Stimulated activated CD4-positive, alpha-beta T cell treated with anti-CD3 and anti-CD28 coated beads, Interleukin-4, amount 100 ng/mL, for 4 hours (primary cell): ENCODE measurements at places on chromosomes 13 and 19.

DNA sequence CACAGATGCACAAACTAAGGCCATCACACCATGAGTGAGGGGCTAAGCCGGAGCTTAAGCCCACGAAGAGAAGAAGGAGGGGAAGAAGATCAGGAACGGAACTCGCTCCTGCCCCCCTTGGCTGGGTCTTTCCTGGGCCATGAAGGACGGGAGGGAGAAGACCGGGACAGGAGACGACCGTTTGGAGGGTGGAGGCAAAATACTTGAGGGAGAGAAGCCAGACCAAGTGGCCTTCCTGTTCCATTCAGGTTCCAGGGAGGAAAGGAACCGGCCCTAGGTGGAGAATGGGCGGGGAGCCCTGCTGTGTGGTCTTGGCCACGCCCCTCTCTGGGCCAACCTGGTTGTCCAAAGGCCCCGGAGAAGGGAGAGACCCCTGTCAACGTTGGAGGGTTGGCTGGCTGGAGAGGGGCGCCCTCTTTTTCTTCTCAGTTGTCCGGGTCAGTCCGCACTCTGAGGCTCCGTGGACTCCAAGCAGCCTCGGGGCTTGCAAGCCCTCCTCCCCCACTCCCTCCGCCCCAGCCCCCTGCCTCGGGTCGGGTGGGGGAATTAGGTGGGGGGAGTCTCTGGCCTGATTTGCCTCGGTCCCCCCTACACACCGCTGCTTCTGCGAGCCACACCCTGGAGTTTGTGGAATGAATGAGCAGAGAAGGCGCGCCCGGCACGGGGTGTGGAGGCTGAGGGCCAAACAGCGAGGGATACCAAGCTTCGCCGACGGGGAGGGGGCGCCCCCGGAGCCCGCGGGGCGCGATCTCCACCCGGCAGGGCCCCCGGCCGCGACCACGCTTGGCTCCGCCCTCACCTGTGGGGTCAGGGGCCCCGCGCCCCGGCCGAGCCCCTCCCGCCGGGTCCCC lies 757 bp downstream of the FBN3 start:
- DNase-seq = no peak

DNA sequence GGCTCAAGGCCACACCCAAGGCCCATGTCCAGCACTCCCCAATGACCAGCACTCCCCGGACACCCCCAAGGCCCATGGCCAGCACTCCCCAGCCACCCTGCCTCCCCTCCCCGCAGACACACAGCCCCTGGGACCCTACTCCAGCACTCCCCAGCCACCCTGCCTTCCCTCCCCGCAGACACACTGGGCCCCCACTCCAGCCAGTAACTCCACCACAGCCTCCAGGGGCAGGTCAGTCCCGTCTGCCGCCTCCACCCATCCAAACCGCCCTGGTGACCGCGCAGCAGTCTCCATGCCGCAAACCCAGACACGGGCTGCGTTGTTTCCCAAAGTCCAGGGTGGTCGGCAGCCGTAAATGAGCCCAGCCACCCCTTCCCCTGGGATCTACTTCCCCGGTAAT lies 70.7 kb downstream of the SPACA7 start:
- DNase-seq = no peak

- DNase-seq = no peak
These were observed 57.7 kb downstream of the POLR1D start for GRCh38 chr13:27679396-27679795.

DNA sequence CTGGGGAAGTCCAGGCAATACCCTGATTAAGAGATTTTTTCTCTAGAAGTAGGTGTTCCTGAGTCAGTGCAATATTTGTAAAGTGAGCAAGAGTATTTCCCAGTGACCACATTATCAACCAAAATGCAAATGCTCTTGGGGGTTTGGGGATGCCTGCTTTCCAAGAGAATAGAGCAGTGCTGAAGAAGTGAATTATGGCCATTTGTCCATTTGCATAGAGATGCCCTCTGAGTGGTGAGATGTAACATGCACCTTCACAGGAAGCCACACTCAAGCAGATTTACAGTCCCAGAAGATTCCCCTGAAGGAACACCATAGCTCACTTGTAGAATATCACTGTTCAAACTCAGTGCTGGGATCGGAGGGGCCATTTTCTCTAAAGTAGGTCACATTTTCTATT lies 71.8 kb downstream of the TNFSF11 start:
- DNase-seq = no peak

DNA sequence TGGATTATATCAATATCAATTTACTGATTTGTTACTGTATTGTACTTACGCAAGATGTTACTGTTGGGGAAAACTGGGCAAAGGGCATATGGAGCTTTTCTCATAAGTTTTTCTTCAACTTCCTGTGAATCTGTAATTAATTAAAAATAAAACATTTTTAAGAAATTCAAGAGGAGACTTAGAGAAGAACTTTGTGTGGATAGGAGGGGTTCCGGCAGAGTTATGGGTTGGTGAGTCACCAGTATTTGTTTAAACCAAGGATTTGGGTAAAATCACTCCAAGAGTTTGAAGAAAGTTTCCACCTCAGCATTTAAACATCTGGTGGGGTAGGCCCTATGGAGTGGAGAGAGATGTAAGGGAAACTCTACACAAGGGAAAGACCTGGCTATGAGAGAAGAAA lies 379.6 kb downstream of the TSHZ3 start:
- no peak for DNase-seq

- DNase-seq = no peak
These were observed 15.5 kb upstream of the ZNF414 start for GRCh38 chr19:8529369-8530006.

- no peak for DNase-seq
These were observed 766 bp downstream of the CEBPG start for GRCh38 chr19:33374236-33374714.

DNA sequence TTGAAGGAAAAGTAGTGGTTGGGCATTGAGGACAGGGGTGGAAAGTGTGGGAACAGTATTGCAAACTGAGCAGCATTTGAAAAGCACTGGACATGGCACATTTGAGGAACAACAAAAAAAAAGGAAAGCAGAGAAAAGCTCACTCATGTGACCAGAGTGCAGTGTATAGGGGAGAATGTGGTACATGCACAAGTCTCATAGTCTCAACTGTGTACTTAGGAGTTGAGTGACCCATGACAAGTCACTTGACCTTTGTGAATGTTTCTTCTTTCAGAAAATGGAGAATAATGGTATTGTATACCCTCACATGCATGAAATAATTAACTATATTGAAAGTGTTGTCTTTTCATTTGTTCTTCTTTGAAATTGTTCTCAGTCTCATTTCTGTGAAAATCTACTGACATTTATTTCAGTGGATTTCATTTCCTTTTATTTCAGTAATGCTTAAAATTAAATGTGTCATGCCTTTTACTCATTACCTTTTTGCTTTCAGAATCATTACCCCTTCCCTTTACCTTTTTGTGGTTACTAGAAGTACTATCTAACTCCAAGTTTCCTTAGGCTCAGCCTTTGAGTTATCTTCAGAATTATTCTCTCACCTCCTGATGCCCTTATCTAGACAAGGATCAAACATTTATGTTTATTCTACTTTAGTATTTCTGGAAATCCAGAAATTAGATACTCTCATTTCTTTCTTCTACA lies 79.1 kb upstream of the MLNR start:
- no peak for DNase-seq

- no peak for DNase-seq
These were observed 2.8 kb upstream of the ICAM1 start for GRCh38 chr19:10268071-10268470.

DNA sequence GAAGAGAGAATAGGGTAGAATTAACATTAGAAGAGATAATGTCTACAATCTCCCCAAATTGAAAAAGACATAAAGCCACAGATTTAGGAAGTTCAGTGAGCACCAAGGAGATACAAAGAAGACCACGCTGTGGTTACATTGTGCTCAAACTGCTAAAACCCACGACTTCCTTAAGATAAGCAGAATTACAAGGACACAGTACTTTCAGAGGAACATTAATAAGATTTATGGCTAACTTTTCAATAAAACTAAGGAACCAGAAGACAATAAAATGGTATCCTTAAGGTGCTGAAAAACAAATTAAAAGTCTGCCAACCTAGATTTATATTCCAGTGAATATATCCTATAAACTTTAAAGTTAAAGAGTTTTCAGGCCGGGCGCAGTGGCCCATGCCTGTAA lies 7.4 kb upstream of the IL17D start:
- no peak for DNase-seq

DNA sequence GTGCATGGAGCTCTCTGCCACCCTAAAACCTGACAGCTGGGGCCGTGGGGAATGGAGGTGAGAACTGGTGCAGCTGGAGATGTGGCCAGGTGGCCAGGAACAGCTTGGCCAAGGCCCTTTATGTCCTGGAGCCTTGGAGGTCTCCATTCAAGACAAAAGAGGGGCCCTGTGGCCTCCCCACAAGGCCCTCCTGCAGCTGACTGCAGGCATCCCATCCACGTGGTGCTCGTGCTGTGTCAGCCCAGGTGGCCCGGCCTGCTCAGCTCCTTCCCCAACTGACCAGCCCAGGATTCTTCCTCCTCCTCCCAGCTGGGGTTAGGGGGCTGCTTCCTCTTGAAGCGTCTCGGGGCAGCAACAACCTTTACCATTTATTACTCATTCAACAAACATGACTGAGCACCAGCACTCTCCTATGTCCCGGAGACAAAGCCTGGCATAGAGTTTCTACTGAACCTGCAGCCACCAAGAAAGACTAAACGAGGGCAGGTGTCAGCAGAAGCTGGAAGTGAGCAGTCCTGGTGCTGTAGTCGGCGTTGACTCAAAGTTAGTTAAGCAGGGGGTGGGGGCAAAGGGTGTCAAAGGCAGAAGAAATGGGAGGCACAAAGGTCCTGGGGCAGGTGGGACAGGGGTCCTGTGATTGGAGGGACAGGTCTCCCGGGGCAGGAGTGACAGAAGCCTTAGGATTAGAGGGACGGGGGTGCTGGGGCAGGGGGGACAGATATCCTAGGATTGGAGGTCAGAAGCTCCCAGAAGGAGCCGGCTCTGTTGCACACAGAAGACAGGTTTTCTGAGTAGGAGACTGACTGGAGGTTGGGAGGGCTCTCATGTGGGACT lies 23.3 kb upstream of the C13orf46 start:
- no peak for DNase-seq

DNA sequence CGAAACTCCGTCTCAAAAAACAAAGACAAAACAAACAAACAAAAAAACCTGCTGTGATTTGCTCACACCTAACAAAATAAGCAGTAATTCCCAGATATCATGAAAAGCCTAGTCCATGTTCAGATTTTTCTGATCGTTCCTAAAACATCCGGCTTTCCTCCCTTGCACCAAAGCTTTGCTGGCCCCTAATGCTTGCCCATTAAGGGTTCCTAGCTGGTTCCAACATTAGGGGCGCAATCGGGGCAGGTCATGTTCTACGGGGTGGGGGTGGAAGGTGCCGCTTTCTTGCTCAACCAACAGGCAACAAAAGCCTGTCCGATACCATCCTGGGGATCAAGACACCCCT lies 25.5 kb upstream of the FXYD3 start:
- DNase-seq = no peak

GRCh38 chr19:55703790-55704215 lies 28.8 kb downstream of the EPN1 start:
- DNase-seq = peak; percentile 16

DNA sequence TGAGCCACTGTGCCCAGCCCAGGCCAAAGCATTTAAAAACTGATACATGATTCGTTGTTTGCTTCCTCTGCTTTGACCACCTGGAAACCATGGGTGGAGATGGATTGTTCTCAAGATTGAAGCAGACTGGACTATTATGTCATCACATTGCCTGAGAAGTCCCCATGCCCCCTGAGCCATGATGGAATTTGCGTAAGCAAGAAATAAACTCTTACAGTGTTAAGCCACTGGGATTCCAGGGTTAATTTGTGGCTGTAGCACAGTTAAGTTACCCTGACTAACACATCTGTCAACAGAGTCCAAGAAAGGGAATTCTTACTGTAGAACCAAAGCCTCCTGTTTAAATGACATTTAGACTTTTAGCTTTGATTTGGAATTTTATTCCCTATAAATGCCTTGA lies 19.4 kb upstream of the DHRS12 start:
- DNase-seq = no peak

GRCh38 chr13:22561581-22561980 lies 619.2 kb upstream of the SGCG start:
- DNase-seq = no peak

DNA sequence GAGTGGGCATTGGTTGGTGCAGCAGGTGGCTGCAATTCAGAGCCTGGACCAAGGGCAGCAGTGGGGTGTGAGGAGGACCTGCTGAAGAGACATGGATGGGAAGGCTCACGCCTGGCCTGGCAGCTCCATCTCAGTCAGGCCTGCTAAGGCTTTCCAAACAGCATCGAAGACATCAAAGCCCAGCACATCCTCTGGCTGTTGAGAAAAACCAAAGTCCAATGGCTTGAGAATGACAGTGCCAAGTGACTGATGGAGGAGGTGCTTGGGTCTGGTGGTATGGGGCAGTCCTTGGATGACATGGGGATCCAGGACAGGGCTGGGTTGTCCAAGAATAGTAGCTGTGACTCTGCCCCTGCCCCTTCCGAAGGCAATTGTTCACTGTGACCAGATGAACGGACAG lies 19.0 kb upstream of the XPO4 start:
- no peak for DNase-seq

DNA sequence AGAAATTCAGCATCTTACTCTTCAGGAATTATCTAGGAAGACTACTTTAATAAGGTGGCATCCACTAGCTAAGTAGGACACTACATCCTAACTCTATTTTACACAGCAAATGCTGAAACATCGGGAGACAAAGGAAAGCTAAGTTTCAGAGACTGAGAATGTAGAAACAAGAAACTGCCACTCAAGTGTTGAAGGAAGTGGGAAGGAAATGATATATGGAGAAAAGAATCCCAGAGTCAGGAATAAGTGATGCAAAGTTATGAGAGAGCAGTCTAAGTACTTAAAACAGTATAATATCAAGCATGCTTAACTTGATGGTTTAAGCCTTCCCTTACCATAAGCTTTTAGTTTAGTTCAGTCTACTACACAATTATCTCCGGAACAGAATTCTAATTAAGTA lies 52.4 kb downstream of the RBM26 start:
- no peak for DNase-seq

DNA sequence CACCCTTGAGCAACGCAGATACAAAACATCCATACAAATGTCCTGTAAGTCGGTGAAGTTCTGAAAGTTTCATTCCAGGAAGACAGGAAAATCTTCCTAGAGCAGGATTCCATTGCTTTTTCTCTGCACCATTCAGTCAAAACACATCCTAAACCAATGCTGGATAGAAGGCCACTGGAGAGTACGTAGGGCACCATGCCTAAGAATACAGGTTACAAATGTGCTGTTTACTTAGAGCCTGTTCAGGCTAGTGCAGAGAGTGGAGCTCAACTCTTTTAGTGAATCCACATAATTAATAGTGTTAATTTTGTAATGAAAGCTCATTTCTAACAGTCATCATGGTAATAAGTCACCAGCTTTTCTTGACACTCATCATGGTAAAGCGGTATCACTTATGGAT lies 187.6 kb downstream of the NHLRC3 start:
- DNase-seq = no peak

GRCh38 chr13:110391273-110391672 lies 84.2 kb downstream of the COL4A2 start:
- DNase-seq = no peak

- no peak for DNase-seq
These were observed 14.1 kb upstream of the HNRNPM start for GRCh38 chr19:8430650-8431049.
